ENCODE measurements at places on chromosomes 6 and 20. TPM values are rescaled to one million over a fixed set of nuclear protein-coding genes. Genes with fewer than 3 reads are reported as not detected.

PTCRA gene
- 0.24 TPM for total RNA-seq

SKIC2 gene
- 79.2 TPM for total RNA-seq

MOXD1 gene
- 0.87 TPM for total RNA-seq

MYH7B gene
- total RNA-seq, result 0.13 TPM

TPBG gene
- 0.48 TPM for total RNA-seq

SEL1L2 gene
- total RNA-seq, result not detected

DNA sequence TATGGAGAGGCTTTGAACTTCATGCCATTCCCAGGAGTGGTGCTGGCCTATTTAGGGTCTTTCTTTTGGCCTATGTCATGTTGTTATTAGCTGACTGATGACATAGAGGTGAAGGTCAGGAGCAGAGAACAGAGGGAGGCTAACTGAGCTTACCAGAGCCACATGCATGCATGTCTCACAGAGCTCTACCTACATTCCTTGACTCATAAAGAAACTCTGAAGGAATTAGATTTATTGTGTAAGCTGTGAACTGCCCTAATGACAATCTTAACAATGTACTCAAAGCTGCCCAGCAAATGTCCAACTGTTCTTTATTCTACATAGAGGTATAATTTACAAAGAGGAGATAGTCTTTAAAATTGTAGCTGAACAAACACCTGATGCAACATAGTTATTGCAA, 192.7 kb upstream of the CNR1 start:
- DNase-seq, result no peak

GRCh38 chr20:37564388-37565133, 36.9 kb upstream of the BLCAP start:
- no peak for DNase-seq

GRCh38 chr20:53127027-53127426, 154.9 kb downstream of the TSHZ2 start:
- no peak for DNase-seq

DNA sequence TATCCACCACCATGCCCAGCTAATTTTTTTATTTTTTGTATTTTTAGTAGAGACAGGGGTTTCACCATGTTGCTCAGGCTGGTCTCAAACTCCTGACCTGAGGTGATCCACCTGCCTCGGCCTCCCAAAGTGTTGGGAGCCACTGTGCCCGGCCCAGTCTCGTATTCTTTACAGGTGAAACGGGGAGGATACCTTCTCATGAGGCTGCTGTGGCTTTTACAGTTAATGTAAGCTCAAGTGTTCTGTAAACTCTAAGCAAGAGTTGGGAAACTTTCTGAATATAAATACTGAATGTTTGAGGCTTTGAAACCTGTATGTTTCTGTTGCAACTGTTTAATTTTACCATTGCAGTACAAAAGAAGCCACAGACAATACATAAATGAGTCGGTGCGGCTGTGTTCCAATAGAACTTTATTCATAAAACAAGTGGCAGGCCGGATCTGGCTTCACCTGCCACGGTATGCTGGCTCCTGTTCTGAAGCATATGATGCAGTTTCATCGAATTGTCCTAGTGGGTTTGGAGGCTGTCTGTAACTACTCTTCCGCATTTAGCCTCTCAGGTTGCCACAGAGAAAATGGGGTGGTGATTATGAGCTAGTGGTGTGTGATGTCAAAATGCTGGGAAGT, 192.5 kb upstream of the ZFP64 start:
- DNase-seq, result no peak

DNA sequence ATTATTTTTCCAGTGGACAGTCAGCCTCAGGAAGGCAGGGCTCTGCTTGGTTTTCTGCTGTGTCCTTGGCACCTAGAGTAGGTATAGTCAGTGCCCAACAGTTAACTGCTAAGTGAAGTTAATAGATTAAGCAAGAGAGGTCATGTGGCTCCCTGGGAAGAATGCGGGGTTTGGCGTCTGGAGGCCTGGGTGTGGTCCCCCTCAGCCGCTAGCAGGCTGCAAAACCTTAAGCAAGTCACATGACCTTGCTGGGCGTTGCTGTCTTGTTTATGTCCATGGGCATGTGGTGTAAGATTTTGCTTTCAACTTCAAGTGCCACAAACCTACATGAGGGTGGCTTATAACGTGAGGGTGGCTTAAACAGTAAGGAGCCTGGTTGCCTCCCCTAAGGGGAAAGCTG, 75.5 kb upstream of the SCP2D1 start:
- DNase-seq, result no peak

DNA sequence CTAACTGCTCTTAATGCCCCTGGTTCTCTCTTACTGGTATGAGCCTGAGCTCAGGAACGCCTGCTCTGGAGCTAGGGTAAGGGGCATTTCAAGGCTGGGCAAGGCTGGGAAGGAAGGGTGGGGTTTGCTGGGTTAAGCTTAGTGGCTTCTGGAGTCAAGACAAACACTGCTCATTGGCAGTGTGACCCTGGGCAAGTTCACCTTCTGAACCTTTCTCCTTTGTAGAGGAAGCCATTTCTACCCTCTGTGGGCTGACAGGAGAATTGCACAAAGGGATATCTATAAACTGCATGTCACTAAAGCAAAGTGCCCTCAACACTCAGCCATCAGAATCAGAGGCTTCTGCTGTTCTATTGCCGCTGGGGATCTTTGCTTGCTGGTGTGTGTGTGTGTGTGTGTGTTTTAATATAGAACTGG, 20.3 kb upstream of the LRRN4 start:
- no peak for DNase-seq

- no peak for DNase-seq
These were observed 51.5 kb downstream of the NUDT3 start for GRCh38 chr6:34340906-34341480.

DNA sequence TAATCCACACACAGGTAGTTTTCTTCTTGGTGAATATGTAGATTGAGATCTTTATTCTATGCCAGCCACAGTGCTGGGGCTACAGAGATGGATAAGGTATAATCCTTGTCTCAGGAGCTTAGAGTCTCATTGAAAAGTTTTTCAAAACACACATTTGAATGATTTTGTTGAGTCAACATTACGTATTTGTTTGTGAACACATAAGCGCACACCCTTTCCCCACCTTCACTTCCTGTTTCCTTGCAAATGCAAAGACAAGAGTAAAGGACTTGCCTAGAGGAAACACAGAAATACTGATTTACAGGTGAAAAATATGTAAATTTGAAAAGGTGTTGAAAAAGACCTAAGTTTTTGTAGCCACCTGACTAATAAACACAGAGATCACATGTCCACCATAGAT, 27.8 kb downstream of the VAPB start:
- DNase-seq, result no peak

DNA sequence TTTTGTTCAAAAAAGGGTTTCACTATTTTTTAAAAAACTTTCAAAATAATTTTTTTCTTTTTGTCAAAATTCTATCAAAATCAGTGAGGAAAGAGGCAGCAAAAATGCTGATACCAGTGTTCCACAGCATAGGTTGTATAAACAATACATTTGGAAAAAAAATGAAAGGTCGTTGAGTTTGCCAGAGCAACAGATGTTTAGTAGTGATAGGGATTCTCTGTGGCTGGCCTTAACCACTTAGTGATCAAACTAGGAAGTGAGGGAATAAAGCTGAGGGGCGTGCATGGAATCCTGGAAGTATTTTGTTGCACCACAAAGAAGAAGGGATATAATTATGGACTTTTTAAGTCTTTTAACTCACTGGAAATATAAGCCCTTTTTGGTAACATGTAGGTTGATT, 555.3 kb upstream of the CHD6 start:
- no peak for DNase-seq

GRCh38 chr6:2861822-2862164, 20.1 kb upstream of the SERPINB1 start:
- DNase-seq, result no peak

- peak; percentile 78 for DNase-seq
These were observed 67.6 kb downstream of the FYN start for GRCh38 chr6:111805511-111806164.

DNA sequence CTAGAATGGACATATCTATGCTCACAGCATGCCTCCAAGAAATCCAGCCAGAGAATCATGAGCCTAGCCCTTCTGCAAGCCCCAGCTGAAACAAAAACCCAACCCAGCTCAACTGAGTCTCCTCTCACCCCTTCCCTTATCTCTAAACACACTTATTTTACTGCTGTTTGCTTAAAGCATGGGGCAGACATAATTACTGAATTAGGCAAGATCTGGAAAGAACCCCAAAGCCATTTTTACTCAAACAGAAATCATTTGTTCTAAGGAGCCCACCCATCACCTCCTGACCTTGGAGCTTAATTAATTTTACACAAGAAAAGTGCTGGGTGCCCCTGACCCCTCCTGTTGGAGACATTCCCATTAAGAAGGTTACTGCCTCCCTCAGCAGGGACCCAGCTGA, 291.6 kb downstream of the MAFB start:
- DNase-seq, result no peak

DNA sequence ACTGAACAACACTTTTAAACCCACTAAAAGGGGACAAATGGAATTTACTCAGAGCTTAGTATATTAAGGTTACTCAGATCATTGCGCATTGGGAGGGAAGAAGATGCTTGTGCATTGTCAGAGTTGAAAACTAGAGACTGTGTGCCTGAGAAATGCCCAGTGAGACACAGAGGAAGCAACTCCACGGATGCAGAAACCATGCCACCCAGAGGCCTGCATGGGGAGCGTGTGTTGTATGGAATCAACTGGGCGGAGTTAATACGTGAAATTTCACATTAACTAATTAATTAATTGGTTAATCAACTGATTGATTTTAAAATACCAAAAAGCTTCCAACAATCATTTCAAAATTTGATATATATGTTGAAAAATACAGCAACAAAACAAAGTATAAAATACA, 391.6 kb downstream of the PLCB1 start:
- no peak for DNase-seq
